ENCODE measurements at places on chromosomes 6 and 20.

GRCh38 chr20:10649797-10650160, 24.0 kb downstream of the JAG1 start:
- no peak for DNase-seq

DNA sequence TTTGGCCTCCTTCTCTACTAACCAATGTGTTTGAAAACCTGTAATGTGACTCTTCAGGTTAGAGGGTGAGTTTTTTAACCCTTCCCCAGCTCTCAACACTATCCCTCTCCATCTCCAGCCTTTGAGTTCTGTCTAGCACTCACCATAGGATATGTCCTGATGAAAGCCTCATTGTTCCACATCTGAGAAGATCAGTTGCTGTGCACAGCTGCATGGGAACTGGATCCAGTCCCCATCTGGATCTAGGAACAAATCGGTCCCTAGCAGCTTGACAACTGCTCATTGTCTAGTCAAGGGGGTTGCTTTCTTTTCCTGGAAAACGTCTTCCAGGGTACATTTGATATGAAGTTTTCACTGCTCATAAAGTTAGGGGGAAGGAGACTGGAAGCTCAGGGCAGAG, 45.4 kb upstream of the AGPAT4 start:
- no peak for DNase-seq

DNA sequence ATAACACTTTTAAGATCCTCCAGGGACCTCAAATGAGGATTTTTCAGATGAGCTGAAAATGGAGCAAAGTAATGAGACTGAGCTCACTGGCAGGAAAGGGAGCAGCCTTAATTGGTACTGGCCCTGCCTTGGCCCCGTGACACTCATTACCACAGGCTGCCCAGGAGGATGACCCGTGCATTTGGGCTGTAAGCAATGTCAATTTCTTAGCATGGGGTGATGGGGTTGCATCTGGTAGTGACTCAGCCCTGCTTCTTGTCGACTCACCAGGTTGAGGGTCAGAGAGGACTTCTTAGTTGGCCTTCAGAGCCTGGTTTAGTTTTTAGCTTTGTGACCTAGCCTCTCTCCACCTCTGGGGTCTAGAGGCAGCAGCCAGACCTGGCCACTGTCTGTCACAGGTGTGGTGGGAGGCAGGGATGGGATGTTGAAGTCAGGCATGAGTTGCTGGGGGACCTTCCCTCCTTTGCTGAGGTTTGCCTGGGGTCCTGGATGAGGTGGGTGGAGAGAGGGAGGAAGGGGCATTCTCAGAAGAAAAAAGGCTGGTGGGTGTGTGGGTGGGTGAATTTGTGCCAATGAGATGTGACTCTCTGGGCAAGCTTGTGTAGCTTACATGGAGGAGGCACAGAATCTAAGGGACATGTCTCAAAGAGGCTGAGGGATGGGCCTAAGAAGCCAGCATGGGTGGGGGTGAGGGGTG, 25.9 kb upstream of the EPB41L1 start:
- no peak for DNase-seq

DNA sequence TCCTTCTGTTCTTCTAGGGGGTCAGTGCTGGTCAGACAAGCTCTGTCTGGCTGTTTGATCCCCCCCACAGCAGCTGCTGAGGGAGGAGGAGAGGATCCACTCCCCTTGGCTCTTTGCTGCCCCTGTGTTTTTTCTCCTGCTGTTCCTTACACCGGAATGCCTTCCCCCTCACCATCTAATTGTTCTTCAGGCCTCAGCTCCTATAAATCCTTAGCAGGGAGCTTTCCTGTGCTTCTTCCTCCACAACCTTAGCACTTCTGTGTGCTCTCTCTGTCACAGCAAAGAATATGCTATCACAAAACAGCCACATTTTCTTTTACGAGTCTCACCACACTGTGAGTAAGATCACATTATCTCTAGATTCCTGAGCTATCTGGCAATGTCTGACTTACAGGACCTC, 196.6 kb downstream of the OTOR start:
- no peak for DNase-seq

DNA sequence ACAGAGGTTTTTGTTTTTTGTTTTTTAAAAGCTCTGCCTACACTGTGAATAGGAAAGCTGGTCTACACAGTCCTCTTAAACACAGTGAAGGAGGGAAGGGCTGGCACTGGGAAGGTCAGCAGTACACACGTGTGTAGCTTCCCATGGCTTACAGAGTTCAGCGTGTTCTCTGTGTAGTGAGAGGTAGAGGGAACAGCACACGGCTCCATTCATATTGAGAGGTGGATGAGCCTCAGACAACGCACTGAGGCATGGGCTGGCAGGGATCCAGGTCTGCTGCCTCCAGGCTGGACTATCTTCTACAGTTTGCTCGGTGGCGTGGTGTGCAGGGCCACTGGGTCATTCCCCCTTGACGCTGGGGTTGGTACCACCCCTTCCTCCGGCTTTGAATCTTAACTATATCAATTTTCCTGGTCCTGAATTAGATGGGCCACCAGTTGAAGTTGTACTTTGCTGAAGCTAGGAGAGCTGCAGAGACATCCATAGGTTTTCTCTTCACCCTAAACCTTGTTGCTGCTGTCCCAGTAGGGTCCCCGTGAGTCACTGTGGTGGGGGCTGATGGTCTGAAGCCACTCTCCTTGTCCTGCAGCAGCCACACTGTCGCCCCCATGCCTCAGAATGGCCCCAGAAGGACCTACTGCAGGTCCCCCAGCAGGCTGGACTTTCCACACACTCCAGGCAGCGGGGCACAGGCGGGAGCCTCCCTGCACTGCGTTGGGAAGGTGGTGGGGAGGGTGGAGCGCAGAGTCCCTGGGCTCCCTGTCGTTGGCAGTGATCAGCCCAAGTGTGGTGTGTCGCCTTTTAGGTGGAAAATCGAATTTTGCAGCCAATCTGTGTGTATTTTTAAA, 2.0 kb downstream of the ARFGAP1 start:
- no peak for DNase-seq

DNA sequence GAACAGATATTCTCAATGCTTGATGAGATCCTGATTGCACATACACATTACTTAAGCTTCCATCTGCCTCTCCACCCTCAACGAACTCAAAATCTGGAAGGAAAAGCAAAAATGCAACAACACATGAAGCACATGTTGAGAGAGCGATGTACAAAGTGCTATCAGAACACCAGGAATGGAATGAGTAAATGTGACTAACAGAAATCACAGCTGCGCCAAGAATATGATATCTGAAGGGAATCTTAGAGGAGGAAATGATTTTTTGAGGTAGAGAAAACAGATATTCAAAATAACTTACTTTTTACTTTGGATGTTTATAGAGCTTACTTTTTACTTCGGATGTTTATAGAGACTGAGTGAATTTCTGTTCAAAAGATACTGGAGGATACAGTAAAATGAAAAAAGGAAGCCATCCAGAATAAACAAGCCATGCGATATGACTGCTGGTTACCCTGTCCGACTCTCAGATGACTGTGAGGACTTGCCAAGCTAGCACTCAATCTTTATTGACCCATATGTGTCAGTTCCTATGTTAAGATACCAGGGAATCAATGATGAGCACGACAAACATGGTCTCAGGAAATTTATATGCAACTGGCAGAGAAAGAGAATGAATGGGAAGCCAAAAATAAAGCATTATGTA, 102.0 kb downstream of the SMLR1 start:
- DNase-seq, result no peak

GRCh38 chr20:34165018-34165619, 53.1 kb upstream of the EIF2S2 start:
- no peak for DNase-seq

DNA sequence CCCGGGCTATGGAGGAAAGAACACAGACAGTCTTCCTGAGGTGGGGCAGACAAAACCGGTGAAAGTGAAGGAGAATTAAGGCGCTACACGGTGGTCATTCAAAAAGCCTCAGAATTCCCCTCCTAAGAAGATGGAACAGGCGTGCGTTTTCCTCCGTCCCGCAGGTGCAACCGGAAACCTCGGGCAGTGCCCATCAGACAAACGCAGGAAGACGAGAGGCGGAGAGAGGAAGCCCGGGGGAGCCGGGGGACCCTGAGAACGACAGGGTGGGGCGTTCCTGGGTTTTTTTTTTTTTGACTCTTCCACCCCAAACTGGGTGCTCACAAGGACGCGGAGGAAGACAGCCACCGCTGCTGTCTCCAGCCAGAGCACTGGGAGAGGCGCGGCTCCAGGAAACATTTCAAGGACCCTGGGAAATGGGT, 25.4 kb downstream of the TTLL2 start:
- DNase-seq, result no peak

- no peak for DNase-seq
Measured at GRCh38 chr6:56424542-56425083, 177.2 kb upstream of the COL21A1 start.

GRCh38 chr6:150813319-150813992, 52.0 kb upstream of the MTHFD1L start:
- DNase-seq, result no peak

- DNase-seq, result no peak
Measured at GRCh38 chr20:61271312-61272231, 19.5 kb downstream of the CDH4 start.

DNA sequence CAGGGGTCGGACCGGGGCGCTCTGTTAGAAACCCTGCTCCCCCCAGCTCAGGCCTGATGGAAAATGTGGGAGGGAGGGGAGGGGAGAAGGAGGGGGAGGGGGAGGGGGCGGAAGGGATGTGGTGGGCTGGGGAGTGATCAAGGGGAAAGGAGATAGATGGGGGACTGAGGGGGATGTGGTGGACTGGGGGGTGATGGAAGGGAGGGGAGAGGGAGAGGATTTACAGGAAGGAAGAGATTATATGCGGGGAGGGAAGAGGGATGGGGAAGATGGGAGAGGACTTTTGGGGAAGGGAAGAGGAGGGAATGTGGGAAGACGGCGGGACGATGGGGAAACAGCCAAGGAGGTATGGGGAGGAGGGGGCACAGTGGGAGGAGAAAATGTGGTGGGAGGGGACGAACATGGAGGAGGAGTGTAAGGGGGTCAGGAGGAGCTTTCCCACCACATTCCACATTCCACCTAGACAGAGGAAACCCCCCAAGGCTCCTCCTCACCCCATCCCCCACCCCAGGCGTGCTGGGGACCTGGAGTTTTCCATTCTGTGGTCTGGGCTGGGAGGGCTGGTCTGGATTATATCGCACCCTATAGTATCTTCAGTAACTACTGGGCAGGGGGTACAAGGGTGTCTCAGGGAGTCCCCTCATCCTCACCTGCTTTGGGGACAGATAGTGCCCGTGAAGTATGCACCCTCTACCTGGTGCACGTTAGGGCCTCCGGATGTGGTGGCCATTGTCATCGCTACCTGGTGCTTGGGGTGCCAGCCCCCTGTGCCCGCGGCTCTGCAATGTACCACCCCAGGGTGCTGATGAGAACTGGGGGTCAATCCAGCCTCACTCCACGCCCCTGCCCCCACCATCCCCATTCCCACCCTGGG, 578 bp upstream of the PTGIS start:
- DNase-seq, result no peak

DNA sequence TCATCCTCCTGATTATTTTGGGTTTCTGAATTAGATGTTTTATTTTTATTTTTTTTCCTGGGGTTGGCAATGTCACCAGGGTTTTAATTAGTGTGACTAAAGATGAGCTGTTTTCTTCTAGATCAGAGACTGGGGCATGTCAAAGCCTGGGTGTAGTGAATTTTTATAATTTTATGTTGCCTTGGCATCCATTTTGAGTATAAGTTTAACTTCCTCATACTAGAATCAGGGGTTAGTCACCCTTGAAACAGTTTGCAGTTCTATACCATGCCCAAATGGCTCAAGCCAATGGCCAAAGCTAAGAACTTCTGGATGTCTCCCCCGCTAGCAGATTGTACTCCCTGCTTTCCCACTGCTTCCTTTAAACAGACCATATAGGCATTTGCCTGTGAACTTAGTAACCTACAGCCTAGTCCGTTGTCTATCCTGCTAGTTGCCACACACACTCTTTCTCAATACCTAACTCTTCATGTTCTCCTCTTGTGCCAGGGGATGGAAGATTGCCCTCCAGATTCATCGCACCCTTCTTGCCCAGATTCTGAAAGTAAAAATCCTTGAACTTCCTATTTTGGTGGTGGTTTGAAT, 54.5 kb downstream of the KIAA0408 start:
- DNase-seq, result no peak

- DNase-seq, result no peak
Measured at GRCh38 chr6:115004204-115004603, 661.4 kb upstream of the HS3ST5 start.

DNA sequence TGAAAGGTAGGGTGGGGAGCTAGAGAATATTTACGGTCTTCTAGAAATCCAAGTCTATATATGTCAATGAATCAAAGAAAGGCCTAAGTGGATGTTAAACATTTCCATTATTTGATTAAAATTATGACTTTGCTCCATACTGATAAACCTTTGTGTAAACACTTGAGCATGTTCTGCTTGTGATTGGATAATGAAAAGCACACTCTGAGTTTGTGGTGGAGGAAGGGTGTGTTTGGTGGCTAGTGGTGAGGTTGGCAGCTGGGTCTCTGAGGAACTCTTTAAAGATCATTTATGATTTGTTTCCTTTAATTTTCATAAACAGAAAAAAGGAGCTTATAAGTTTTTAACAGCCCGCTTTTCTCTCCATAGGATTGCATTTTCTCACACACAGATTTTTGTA, 84.7 kb downstream of the RFPL4B start:
- no peak for DNase-seq

- DNase-seq, result no peak
Measured at GRCh38 chr6:162963861-162964260, 236.1 kb downstream of the PACRG start.

DNA sequence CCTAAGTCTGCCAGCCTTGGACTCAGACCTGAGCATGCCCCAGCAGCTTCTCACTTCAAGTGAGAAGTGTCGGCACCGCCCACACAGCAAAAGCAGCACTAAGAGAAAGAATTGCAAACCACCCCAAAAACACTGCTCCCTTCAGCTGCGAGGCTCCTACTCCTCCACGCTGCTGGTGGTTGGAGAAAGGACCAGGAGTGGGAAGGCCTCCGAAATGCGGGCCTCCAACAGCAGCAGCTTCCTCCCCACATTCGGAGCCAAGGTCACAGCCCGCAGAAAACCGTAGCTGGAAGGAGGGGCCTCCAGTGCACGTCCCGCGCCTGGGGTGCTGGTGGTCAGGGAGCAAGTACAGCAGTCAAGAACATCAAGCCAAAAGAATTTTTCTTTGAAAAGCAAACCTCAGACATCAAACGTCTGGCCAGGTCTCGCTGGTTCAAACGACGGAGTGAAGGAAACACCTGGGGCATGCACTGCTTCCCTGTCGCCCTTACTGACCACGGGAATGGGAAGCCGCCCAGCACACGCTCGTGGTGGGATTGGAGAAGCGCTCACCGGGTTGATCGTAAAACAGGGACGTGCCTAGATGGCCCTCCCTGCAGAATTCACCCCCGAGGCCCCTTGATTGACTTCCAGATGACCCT, 185.6 kb upstream of the CST7 start:
- no peak for DNase-seq

- no peak for DNase-seq
Measured at GRCh38 chr6:78353040-78353439, 514.3 kb upstream of the IRAK1BP1 start.

GRCh38 chr20:33433465-33434234, 9.9 kb downstream of the SNTA1 start:
- no peak for DNase-seq

DNA sequence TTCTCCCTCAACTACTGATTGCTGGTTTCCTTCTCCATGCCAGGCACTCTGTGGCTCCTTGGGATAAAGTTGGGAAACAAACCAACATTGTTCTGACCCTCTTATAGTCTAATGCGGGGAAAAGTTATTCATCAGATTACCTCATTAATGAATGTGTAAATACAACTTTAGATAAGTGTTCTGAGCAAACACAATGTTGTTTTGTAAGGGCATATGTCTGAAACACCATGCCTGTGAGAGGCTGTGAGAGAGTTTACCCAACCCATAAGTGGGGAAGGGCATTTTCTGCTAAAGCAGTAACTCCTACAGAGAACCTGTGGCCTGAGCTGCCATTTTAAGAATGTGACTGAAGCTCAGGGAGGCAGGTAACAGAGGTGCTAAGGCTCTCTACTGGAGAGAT, 283.5 kb downstream of the KHDC1L start:
- no peak for DNase-seq

All from CD4-positive, alpha-beta T cell treated with Interleukin-4 for 1 hour (primary cell).